ENCODE measurements at places on chromosomes 12 and 14.

GRCh38 chr12:123131291-123131832 is 19.5 kb downstream of the PITPNM2 start:
- DNase-seq, result no peak

DNA sequence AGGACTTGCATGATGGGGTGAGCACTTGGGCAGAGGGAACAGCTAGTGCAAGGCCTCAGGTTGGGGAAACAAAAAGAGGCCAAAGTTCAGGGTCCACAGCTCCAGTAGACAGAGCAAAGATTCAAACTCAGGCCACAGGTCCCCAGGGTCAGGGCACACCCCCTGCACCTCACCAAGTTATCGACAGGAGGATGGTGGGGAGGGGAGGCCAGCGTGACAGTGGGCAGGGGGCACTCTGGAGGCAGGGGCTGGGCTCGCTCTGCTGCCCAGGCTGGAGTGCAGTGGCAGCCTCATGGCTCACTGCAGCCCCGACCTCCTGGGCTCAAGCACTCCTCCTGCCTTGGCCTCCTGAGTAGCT is 32.4 kb upstream of the ULK1 start:
- no peak for DNase-seq

DNA sequence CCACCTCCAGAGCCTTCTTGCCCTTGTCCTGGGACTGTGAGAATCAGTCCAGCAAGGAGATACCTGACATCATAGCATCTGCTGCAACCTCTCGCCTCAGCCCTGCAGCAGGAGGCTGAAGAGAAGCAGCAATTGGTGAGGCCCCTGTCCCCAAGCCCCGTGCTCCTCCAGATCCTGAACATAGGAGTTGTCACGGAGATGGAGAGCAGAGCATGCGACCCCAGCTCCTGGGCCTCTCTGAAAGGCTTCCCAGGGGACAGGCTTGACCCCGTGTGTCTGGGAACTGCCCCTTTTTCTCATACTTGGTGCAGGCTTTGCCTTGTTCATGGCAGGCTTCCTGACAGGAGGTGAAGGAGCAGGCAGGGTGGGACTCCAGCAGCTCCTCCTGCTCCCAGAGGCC is 127.7 kb upstream of the PZP start:
- no peak for DNase-seq

DNA sequence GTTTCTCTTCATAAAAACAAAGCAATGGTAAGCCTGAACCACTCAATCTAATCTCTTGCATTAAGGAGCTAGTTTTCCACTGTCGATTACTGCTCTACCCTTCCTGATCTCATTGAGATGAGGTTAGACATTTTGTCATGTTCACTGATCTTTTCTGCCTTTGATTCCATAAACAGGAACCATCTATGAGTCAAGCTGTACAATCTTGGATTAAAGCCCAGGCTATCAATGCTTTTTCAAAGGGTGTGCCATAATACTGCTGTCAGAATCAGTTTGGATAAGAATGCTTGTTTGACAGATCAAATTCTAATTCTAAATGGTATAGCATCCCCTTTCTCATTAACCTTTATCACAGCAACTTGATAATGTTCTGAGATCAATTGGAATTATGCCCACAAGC is 16.1 kb downstream of the GRIP1 start:
- DNase-seq, result no peak

GRCh38 chr12:53789570-53789969 is 37.8 kb upstream of the CISTR start:
- DNase-seq, result no peak

GRCh38 chr12:66884091-66884490 is 205.2 kb upstream of the GRIP1 start:
- no peak for DNase-seq

All from uterus (tissue), 4 donors.